ENCODE measurements at places on chromosomes 1 and 21.

DNA sequence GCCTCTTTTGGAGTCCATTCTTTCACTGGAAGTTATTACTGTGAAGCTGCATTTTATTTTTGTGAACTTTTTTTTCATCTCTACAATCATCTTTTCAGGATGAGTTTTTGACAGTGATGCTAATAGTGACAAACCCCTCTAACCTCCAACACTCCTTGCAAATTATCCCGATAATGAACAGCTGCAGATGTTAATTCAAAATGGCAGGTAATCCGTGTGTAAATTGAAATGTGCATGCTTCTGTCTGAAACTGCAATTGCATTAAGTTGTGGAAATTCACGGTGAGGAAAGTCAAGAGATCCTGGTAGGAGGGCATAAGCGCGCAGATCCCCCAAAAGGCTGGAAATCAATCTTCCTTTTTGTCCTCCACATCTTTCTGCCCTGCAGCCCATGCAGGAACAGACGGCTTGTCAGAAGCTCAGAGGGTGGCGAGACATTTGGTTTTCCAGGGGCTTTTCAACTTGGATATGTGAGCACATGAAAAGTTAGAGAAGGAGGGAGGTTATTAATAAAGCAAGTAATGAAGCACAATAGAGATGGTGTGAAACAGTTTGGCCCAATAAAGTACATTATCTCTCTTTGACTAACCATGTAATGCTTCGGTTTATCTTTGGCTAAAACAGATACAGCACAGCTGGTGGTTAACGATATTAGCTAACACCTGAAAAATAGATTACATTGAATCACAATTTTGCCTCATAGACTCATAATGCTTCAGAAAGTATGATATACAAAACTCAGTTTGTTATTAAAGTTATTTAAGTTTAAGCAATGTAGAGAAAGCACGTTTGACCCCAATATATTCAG lies 143.5 kb upstream of the COA6 start:
- DNase-seq: no peak

DNA sequence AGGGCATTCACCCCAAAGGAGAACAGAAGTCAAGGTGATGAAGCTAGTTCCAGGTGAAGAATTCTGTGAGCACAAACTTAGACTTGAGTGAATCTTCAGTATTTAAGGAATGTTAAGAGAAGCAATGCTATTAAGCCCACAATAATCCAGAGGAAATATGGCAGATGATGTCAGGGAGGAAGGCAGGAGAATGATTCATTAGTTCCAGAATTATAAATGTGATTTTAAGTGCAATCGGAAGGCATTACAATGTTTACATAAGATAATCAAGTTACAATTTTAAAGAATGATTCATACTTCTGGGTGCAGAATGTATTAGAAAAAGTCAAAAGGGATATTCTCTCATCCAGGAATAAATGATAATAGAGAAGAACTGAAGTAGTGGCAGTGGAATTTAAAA lies 545.2 kb upstream of the BRINP3 start:
- no peak for DNase-seq

DNA sequence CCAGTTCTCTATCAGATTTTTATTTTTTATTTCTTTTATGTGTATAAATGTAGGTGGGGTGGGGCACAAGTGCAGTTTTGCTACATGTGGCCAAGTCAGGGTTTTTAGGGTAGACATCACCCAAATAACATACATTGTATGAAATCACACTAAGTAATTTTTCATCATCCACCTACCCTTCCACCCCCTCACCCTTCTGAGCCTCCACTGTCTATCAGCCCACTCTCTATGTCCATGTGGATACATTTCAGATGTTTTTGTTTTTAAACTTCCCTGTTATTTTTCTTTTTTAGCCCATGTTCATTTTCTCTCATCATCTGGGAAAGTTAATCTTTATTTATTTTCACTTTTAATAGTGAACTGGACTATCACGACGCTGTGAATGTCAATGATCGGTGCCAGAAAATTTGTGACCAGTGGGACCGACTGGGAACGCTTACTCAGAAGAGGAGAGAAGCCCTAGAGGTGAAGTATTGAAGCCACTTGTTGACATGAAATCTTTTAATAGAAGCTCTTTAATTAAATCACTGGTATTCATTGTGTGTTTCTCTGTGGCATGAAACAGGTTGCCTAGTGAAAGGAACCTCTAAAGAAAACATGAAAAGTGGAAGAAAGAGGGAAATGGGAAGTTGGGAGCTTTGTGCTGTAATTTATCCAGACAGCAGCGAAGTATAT lies 47.6 kb upstream of the MTR start:
- no peak for DNase-seq

DNA sequence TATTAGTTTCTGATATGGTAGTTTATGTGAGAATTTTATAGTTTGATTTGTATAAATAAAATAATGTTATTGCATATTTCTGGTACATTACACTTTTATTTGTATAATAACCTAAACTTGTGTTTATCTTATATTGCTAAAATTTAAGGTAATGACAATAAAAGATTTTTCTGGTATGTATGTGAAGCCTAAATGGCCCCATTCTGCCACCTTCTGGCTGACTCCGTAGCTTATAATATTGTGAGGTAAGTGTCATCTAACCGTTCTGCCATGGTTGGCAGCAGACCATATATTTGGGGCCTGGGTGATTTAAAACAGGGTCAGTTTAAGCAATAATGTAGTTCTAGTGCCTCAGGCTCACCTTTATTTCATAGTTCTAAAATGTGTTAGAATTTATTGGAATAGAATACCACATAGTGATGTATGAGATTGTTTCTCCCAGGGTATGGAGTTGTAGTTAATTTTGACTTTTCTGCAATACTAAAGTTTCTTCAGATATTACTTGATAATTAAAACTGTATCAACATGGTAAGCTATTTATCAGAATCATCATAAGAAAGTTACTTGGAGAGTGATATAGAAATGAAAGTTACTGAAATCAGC lies 21.2 kb upstream of the PRKACB start:
- DNase-seq: no peak

- no peak for DNase-seq
Observed at GRCh38 chr1:53051676-53052075, 10.3 kb upstream of the PODN start.

GRCh38 chr1:157966031-157966537 lies 27.4 kb upstream of the KIRREL1 start:
- no peak for DNase-seq

DNA sequence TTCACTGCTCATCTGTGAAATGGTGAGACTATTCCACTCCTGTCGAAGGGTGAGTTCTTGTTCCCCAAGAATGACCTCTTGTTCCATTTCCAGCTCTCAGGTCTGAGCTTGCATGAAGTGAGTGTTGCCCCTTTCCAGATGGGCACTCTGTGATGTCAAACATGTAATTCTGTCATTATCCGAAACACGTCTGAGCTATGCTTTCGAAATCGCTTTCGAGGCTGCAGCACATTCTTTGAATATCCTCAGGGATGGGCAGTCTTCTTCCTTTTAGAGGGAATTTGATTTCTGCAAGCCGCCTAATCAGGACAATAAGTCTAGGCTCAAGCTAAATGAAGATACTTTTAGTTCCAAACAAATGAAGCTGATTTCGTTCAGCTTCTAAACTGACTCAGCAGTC lies 15.1 kb downstream of the NFASC start:
- no peak for DNase-seq

DNA sequence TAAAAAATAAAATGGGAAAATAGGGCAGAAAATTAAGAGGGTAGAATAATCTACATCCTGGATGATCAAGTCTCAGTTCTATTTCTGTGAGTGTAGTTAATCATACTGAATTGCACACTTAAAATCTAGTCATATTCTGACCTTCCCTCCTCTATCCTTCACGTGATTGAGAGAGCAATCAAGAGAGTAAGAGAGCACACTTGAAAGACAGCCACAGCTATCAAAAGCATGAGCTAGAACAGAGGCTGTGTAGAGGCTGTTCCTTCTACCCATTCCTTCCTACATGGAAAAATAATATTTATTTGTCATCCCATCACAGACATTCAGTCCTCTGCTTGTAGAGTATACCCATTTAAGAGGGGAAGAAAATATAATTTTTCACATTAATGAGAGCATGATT lies 52.4 kb downstream of the PHC2 start:
- no peak for DNase-seq

DNA sequence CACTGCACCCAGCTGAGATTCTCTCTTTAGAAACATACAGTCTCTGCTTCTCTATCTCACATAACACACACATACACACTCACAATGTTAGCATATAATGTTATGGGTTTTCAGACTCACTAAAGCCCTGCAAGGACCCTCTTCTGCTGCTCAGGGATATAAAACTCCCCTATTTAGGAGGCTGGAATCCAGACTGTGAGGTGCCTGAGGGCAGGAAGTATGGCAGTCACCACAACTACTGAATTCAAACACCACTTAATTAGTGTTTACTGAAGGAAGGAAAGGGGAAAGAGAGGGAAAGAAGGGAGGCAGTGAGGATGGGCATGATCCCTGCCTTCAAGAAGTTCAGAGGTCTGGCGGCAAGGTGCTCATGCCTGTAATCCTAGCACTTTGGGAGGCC lies 7.8 kb upstream of the CDK18 start:
- no peak for DNase-seq

- no peak for DNase-seq
Observed at GRCh38 chr21:40143822-40144525, 276.7 kb downstream of the PCP4 start.

DNA sequence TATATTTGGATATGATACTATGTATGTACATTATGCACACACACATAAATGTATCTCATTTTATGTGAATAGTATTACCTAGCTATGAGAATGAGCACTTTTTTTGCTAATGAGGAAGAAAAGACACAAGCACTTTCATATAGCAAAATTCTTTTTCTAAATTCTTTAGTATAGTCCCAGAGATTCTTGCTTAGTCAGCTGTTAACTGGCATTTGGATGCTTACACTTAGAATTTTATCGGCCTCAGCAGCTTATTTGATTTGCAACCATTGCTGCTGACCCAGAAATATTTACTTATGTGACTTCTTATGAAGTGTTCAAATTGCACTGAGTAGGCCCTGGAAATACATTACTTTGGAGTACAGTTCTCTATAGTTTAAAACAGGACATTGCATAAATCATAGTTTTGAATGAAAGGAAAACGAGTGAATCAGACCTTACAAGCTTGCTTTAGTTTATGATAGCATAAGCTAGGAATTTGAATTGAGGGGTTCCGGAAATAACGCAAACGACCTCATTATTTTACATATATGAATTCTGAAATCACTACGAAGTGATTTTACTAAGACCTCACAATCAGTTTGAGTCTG lies 653.9 kb upstream of the NEGR1 start:
- DNase-seq: no peak

DNA sequence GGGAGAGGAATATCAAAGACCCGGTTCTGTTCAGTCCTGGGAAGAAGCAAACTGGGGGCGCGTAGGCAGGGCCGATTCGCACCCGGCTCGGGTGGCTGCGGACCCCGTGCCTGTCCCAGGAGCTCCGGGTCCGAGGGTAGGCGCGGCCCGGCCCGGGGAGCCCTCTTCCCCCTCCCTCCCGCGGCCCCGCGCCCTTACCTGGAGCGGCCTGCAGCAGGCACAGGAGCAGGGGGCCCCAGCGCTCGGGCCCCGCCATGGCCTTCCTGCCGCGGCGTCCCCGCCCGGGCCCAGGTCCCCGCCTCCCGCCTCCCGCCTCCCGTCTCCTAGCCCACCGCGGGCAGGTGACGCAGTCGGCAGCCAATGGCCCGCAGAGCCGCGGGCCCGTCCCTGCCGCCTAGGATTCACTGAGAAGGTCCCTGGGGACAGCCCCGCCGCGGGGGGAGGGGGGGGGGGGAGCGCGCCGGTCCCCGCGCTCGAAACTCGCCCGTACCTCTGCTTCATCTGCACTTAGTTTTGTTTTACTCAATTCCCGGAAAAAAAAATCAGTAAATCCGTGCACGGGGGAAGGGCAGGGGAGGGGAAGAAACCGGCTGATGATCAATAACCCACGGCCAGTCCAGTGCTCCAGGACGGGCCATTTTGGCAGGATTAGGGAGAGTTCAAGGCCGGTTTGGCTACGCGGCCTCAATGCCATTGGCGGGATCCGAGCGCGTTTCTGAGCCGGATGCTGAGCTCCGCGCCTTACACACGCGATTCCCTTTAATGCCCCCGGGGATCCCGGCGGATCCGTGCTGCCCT lies at the start of gene IFNLR1:
Gene IFNLR1 (minus strand): TSS at position 297 of the 798 bp plus-strand sequence. CDS start 41 bp downstream, at position 256.
- peak; percentile 76 for DNase-seq

- no peak for DNase-seq
Observed at GRCh38 chr1:224175617-224176016, 7.4 kb upstream of the DEGS1 start.

DNA sequence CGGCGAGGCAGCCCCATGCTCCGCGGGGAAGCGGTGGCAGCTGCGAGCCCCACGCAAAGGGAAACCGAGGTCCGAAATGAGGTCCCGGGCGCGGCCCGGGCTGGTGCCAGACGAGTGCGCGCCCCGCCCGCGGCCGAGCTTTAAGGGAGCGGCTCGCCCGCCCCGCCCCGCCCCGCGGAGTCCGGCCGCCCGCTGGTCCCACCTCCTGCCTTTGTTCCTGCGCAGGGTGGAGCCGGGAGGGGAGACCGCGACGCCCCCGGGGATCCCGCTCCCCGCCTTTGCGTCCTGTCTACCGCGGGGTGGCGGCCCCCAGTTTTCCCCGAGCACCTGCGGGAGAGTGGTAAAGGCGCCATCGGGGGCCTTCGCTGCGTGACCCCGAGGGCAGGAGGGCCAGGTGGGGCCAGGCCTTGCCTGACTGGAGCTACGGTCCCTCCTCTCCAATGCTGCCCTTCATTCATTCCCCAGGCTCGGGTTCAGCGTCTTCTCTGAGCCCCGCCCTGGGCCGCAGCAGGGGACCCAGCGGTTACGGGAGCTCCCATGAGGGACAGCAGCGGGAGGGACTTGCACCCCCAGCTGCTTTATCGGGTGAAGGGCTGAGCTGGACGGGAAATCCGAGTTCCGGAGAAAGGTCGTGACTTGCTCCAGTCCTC lies at the start of gene HES2:
Gene HES2 (minus strand): TSS at position 116 of the 650 bp plus-strand sequence. CDS start 99 bp downstream, at position 17.
- no peak for DNase-seq

- no peak for DNase-seq
Observed at GRCh38 chr1:24985737-24986136, 55.7 kb upstream of the RUNX3 start.

DNA sequence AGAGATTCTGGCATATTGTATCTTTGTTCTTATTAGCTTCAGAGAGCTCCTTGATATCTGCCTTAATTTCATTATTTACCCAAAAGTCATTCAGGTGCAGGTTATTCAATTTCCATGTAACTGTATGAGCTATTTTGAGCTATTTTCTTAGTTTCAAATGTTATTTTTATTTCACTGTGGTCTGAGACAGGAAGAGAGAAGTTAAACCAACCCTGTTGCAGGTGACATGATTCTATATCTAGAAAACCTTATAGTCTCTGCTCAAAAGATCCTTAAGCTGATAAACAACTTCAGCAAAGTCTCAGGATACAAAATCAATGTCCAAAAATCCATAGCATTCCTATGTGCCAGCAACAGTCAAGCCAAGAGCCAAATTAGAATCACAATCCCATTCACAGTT lies 1644.0 kb upstream of the B3GALT2 start:
- no peak for DNase-seq

GRCh38 chr1:28855469-28855951 lies 43.5 kb downstream of the OPRD1 start:
- DNase-seq: no peak

- DNase-seq: no peak
Observed at GRCh38 chr1:11558871-11559590, 80.1 kb downstream of the DISP3 start.
